ENCODE measurements at places on chromosomes 5 and 9.

DNA sequence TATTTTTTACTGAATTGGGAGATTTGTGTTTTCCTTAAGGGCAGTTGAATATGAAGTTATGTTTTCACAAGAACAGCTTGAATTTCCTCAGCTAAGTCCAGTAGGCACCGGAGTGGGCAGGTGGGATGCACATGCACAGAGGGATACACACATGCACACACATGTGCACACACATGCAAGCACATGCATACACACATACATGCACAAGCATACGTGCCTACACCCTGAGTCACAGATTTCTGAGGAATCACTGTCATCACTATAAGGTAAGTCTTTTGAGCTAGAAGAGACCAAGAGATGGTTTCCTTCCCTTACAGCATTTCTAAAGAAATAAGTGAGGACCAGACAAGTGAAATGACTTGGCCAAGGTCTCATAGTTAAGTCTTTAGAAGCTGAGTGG lies 8.7 kb downstream of the ENTREP1 start:
- DNase-seq: no peak

GRCh38 chr9:130235558-130236435 lies 29.8 kb upstream of the HMCN2 start:
- DNase-seq: peak; percentile 73

- DNase-seq: peak; percentile 64
Observed at GRCh38 chr5:176822793-176823481, 12.6 kb downstream of the UNC5A start.

DNA sequence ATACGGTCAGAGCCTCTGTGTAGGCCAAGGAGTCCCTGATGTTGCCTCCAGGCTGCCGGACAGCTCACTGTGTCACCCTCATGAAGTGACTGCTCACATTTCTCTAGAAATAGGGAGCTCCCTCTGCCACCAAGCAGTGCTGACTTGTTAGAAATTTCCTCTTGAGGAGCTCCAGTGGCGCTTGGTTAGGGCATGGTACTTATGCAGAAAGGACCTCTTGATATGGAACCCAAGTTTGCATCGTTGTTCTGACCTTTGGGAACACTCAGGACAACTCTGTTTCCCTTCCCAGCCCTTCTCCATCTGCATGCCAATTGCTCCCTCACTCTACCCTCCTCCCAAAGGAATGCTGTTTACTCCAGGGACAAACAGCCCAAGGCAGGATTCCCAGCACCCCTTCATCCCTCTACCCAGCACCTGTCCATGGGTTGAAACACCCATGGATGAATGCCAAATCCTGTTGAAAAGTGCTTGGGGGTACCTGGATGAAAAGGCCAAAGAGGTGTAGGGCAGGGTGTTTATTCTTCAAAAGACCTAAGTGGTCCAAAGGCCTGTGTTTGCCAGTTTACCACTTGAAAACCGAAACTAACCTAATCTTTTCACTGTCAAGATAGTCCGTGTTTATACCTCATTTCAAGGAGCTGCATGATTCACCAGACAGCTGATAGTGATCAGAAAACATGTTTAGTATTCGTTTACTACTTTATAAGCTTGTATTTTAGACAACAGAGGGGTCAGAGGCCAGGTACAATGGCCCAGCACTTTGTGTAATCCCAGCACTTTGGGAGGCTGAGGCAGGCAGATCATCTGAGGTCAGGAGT lies 51.1 kb downstream of the KLF4 start:
- no peak for DNase-seq

DNA sequence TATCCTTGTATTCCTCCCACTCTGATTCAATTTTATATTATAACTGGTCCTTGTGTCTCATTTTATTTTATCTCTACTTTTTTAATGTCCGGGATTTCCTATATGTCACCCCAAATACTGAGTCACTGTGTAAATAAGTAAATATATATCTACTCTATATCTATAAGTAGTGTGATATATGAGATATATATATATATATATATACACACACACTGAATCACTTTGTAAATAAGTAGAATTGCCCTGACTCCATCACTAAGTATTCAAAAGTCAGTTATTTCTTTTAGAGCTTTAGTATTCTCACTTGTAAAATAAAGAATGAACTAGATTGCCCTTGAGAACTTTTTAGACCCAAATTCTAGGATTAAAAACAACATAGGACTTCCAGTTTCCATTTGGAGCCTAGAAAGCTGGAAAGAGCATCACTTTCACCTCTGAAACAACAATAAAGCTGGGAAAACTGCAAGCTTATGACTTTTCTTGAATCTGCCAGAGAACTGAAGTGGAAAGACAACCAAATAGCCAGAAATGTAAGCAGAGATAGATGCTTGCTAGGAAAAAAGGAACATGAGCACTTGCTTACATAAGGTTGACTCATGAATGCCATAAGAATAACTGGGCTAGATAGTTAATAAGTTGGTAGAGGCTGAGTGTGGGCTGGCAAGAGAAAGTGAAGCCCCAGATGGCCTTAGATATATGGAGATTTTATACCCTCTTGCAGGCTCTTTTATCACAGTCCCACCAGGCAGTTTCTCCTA lies 171.1 kb upstream of the TLX3 start:
- DNase-seq: no peak

DNA sequence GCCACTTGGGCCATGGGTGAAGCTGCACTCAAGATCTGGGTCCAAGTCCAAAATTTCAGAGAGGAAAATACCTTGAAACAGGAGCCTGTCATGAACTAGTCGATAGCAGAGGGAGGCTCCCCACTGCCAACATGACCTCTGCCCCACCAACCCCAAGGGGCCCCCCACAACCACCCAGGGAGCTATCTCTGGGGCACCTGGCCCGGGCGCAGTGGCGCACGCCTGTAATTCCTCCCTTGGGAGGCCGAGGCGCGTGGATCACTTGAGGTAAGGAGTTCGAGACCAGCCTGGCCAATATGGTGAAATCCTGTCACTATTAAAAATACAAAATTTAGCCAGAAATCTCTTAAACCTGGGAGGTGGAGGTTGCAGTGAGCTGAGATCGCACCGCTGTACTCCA lies 20.1 kb upstream of the HMCN2 start:
- peak; percentile 9 for DNase-seq

GRCh38 chr5:158463938-158464337 lies 605.0 kb upstream of the CLINT1 start:
- DNase-seq: no peak

DNA sequence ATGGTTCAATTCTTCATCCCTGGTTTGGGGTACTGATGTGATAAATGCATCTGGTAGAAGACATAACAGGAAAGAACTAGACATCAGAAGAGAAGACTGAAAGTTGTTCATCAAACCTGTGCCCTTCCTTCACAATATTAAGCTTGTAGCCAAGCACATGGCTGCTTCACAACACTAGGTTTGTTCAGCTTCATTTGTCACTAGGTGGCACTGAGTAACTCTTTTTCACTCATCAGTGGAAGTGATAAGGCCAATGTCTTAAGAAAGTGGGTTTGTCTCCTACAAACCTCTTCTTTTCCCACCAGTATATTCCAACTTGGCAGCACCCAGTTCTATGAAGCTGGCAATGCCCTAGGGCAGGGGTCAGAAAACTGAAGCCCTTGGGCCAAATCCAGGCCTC lies 26.9 kb downstream of the ZNF484 start:
- no peak for DNase-seq

DNA sequence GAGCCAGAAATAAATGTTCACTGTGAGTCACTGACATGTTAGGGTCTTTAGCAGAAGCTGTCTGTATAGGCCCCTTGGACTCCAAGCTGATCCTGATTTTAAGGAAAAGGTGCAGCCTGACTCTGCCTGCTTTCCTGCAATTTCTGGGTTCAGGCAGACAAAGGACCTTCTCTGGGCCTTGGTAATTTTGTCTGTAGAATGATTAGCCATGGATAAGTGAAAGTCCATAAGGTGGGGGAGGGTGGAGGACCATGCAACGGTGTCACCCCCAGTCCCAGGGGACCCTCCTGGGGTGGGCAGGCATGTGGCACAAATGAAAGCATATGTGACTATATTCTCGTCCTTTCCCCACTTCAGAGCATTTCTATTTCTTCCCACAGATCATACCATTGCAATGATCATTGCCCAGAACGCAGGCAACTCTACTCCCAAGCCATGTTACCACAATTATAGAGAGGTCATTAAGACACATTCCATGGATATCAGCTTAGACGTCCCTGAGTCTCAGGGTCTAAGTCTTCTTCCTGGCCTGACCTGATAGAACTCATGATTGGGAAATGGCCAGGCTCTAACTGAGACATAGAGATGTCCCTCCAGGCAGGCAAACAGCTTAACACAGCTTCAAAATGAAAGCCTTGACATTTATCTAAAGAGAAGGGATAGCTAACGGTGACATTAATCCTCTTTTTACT lies 157.9 kb upstream of the ALDH1B1 start:
- DNase-seq: no peak

- no peak for DNase-seq
Observed at GRCh38 chr9:116901260-116901659, 214.2 kb downstream of the TRIM32 start.

DNA sequence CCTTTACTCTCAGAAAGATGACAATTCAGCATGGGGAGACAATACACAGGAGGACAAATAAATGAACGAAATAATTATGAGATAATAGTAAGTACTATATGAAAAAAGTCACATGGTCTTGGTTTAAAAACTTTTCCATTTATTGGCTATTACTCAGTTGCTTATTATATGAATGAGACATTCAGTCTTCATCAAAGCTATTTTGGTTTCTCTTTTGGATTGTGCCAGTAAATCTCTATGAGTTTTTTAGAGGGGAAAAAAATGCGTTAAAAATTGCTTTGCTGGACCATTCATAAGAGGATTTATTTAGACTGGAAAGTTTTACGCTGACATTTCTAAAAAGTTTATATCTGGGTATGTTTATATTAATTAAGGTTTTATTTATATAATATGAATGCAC lies 137.7 kb downstream of the AOPEP start:
- no peak for DNase-seq

- DNase-seq: no peak
Observed at GRCh38 chr9:121738411-121738810, 87.0 kb downstream of the DAB2IP start.

DNA sequence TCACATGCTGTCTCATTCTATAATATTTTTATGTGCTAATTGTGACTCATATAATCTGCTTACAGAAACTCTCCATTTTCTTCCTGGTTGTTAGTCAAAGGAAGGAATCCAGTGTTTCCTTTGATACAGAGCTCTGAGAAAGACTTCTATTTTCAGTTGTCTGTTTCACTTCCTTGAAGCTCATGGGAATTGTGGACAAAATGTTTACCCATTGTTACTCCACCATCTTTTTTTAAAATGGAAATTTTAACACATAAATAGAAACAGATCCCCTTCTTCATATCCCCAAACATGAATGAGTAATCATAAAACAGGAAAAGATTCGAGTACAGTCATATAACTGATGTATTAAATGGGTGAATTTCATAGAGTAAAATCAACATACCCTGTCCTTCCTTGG lies 42.0 kb upstream of the KCNN2 start:
- no peak for DNase-seq

DNA sequence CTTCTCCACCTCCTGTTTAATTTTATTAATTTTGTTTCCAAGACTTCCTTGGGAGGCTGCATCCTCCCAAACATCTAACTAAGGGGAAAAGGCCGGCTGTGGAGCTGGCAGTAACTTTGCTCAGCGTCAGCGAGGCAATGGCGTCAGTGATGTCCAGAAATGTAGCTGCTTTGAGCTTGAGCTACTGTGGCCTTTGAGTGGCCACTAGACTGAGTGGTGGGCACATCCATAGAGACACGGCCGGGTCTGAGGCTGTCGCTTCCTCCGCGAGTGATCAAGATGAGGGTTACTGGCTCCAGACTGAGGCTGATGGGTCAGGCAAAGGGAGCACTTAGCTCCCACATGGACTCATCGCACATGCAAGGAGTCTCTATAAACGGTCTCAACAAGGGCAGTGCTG lies 277.0 kb downstream of the HSPA4 start:
- DNase-seq: no peak

- DNase-seq: no peak
Observed at GRCh38 chr5:40491644-40492043, 188.1 kb upstream of the PTGER4 start.

DNA sequence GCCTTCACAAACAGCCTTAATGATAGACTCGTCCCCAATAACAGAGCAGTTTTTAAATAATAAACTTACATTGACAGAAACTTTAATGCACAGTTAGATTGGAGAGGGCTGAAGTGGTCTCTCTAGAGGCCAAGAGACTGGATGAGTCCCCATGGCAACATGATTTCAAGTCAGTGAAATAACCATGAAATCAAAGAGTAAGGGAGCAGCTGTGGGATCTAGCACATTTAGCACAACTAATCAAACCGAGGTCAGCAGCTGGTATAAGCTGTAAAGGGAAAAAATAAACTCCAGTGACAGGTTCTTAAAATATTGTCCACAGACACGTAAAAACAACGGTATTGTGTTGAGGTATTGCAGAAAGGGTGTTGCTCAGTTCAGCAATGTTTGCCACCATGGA lies 916.6 kb downstream of the DNAH5 start:
- no peak for DNase-seq

DNA sequence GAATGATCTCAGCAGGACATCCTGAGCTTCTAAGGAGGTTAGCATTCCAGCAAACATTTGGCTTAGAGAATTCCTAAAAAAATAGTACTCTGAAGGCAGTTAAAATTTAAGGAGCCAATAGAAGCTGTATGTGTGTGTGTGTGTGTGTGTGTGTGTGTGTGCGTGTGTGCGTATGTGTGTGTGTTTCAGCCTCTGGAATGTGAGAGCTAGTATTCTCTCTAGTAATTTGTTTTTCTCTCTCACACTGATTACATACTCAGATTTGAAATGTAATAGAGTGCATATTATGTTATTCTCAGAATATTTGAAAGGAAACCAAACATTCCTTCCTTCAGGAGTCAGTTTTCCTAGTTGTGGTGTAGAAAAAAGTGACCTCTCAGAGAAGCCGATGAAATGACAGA lies 279.6 kb downstream of the TMEM38B start:
- no peak for DNase-seq

- no peak for DNase-seq
Observed at GRCh38 chr9:100108559-100108958, 9.5 kb downstream of the INVS start.

DNA sequence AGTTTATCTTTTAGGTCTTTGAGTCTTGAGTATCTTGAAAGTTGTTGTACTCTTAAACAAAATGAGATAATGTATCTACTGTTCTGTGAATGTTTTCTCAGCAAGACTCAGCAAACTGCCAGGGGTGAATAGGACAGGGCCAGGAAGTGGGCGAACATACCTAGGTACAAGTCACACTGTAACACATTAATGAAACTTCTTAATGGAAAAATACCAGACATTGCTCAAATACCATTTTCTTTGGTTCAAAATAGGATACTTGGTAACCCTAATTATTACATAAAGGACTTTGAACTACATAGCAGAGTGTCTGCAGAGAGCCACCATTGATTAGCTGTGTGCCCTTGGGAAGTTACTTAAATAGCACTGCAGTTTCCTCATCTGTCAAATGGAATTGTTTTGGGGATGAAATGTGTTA lies 197.5 kb downstream of the ARHGEF28 start:
- DNase-seq: peak; percentile 48

Data from Caco-2 (cell line).